ENCODE measurements at places on chromosomes 1 and 21. TPM values are rescaled to one million over a fixed set of nuclear protein-coding genes. Genes with fewer than 3 reads are reported as not detected.
A peak's percentile ranks its signal among the peaks of the same experiment; 100 is the strongest.

The TMEM79 gene
- 4.5 TPM for polyA plus RNA-seq

The NBPF4 gene
- polyA plus RNA-seq = not detected

The TRPM2 gene
- not detected for polyA plus RNA-seq

The MYBPH gene
- polyA plus RNA-seq = not detected

The GATAD2B gene
- polyA plus RNA-seq = 2.7 TPM

GRCh38 chr1:76083189-76083588 is 8.6 kb downstream of the ST6GALNAC3 start:
- no peaks in the 10 kb centered on the region for H3K36me3 ChIP-seq
- no peak for DNase-seq
- H3K27me3 ChIP-seq = no peaks in the 10 kb centered on the region
- no peak overlapping the region for H3K4me3 ChIP-seq
- H3K4me1 ChIP-seq = peaks cover 44% of the 10 kb centered on the region

- no peak for DNase-seq
- no peaks in the 10 kb centered on the region for H3K4me1 ChIP-seq
- no peak overlapping the region for H3K4me3 ChIP-seq
- H3K36me3 ChIP-seq = no peaks in the 10 kb centered on the region
Observed at GRCh38 chr1:240935920-240936319, 324.0 kb upstream of the GREM2 start.

DNA sequence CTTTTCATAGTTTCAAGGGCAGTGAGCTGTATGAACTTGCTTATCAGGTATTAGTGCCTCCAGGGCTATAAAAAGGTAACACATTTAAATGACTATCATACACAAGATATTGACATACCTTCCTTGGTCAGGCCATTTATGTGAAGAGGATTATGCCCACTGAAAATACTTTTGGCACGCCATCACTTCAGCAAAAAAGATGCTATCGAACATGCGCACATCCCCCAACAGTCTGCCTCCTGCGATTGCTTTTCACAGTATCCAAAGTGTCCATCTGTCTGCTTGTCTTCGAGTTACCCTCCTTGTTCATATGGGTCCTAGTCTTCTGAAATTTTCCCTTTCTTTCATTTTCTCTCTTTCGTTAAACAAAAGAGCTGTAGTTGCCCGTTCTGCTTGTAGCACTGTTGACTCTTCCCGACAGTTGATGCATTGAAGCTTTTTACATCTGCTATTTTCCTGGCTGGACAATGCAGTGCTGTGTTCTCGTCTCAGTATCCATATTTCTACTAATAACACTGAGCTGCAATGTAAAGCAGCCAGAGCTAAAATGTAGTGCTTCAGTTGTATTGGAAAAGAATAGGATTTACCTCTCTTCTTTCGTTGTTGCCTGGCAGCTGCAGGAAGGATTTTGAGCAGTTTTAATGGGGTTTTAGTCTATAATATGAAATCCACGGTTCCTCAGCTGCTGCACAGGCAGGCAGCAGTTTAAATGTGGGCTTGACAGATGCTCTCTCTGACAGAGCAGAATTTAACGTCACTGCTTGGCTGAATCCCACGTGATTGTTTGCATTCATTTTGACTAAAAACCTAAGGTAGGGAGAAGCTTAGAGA is at the start of gene B3GALT2:
B3GALT2 (minus strand) TSS at position 713 of the 831 bp plus-strand sequence. CDS start 5,051 bp downstream, outside the sequence.
- H3K27ac ChIP-seq = peak within 1 kb of the TSS; percentile 85
- H3K4me3 ChIP-seq = peak within 1 kb of the TSS; percentile 60
- peaks cover 41% of the 10 kb centered on the region for H3K4me1 ChIP-seq
- H3K36me3 ChIP-seq = no peaks in the 10 kb centered on the region
- H3K27me3 ChIP-seq = no peaks in the 10 kb centered on the region

GRCh38 chr1:63787875-63788274 is 14.1 kb downstream of the ROR1 start:
- H3K4me1 ChIP-seq = peaks cover 21% of the 10 kb centered on the region
- H3K27ac ChIP-seq = no peak overlapping the region
- no peaks in the 10 kb centered on the region for H3K27me3 ChIP-seq
- H3K4me3 ChIP-seq = no peak overlapping the region

- no peaks in the 10 kb centered on the region for H3K36me3 ChIP-seq
- H3K27me3 ChIP-seq = no peaks in the 10 kb centered on the region
Observed at GRCh38 chr21:42176859-42177258, 42.1 kb upstream of the ABCG1 start.

DNA sequence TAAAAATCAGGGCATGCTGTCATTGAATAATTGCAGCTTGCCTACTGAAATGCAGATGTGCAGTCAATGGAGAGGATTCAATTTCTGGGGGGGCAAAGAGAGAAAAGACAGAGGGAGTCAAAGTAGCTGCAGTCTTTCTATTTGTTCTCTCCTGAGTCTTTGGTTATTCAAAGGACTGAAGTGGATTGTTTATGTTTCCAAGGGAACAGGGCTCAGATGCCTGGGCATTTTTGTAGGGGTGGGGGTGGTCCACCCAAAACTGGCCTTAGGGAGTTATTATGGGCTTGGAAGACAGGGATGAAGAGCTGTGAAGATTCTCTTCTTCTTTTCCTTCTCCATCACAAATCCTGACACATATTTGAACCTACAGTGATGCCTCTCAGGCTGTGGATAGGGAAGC is 408.8 kb upstream of the DAB1 start:
- H3K36me3 ChIP-seq = no peaks in the 10 kb centered on the region
- H3K27me3 ChIP-seq = no peaks in the 10 kb centered on the region
- no peak for DNase-seq
- H3K27ac ChIP-seq = no peak overlapping the region
- H3K4me3 ChIP-seq = no peak overlapping the region

DNA sequence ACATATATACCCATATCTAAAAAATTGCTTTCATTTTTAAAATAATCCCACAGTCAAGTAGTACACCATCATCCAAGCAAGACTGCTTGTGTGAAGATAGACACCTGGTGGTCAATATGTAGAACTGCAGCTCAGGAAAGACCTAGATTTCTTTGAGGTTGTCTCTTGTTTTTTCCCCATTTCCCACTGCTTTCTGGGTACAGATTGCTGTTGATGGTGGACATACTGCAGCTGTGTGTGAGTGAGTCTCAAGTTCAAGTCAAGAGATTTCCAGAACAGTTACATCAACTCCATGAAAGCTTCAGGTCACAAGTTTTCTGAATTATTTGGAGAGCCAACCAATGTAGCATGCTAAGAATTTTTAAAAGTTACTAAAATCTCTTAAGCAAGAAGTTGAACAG is 306.4 kb downstream of the DUSP10 start:
- peaks cover 12% of the 10 kb centered on the region for H3K4me1 ChIP-seq
- H3K27ac ChIP-seq = peak overlapping the region; percentile 16
- no peak overlapping the region for H3K4me3 ChIP-seq
- DNase-seq = peak; percentile 58

GRCh38 chr1:164614316-164614715 is 55.3 kb downstream of the PBX1 start:
- no peaks in the 10 kb centered on the region for H3K36me3 ChIP-seq
- no peaks in the 10 kb centered on the region for H3K27me3 ChIP-seq
- peaks cover 19% of the 10 kb centered on the region for H3K4me1 ChIP-seq
- no peak overlapping the region for H3K27ac ChIP-seq

DNA sequence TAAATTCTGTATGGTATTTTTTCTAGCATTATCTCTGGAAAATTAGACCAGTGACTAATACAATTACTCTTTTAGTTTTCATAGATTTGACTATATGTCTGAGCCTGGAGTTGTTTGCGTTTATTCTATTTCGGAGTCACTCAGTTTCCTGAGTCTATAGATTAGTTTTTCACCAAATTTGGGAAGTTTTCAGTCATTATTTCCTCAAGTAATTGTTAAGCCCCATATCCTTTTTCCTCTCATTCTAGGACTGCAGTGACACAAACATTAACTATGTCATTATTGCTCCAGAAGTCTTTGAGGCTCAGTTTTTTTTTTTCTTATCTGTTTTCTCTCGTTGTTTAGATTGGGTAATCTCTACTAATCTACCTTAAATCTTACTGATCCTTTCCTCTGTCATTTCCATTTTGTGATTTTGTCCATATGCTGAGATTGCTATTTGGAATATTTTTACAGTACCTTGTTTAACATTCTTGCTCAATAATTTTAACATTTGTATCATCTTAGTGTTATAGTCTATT is 886.2 kb downstream of the LTN1 start:
- no peak overlapping the region for H3K4me3 ChIP-seq
- DNase-seq = no peak
- peak overlapping the region; percentile 93 for H3K27ac ChIP-seq
- H3K4me1 ChIP-seq = peaks cover 26% of the 10 kb centered on the region

DNA sequence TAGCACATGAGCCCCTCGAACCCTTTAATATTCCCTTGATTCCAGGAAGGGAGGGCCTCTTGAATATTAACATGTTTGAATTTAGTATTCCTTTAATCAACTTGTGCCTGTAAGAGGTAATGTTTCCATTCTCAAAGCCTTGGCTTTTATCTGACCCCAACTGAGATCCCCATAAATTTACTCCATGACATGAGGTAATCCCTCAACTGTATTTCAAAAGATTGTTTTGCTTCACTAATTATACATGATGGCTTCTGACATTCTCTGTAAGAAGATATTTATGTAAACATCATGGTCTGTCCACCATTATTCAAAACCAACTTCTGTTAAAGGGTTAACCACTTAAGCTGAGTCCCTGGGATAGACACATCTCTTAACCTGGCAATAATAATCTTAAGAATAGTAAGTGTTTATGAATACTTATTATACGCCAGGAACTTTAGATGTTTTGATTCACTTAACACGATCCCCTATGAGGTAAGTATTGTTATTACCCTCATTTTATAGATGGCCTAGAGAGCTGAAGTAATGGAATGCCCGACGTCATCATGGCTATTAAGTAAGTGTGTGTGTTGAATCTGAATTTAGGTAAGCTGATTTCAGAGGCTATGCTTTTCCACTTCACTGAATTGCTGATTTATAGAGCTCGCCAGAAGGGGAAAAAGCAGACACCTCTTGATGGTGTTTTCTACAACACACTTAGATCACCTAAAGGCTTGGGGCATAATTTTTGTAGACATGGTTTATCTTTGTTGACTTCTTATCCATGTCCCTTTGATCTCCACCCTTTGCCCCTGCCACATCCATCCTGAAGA is 11.1 kb downstream of the KRTAP19-1 start:
- no peak overlapping the region for H3K27ac ChIP-seq
- H3K27me3 ChIP-seq = no peaks in the 10 kb centered on the region

DNA sequence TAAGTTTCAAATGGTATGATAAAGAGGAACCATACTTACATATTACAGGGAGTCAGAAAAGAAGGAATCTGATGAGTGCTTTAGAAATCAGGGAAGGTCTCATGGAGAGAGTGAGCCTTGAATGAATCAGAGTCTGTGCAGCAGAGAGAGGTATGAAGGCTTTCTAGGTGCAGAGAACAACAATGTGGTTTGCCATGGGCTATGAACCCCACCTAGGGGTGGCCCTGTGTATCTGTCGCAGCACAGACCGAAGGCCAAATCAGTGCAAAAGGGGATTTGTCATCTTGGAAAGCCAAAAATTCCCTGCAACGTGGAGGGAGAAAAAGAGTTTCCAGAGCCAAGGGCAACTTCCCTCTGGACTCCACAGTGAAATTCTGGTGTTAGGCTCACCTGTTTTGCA is 3.5 kb downstream of the PAPPA2 start:
- H3K4me1 ChIP-seq = no peaks in the 10 kb centered on the region
- no peaks in the 10 kb centered on the region for H3K36me3 ChIP-seq
- DNase-seq = peak; percentile 21
- H3K4me3 ChIP-seq = no peak overlapping the region
- no peaks in the 10 kb centered on the region for H3K27me3 ChIP-seq
